Naive thymus-derived CD4-positive, alpha-beta T cell (primary cell): ENCODE measurements at places on chromosomes 5 and 9. TPM values are rescaled to one million over a fixed set of nuclear protein-coding genes. Genes with fewer than 3 reads are reported as not detected.

SOWAHA gene
- not detected for polyA plus RNA-seq

SPAAR gene
- polyA plus RNA-seq: not detected

NTRK2 gene
- polyA plus RNA-seq: not detected

FLT4 gene
- polyA plus RNA-seq: 0.64 TPM

DDX4 gene
- not detected for polyA plus RNA-seq

TAS2R1 gene
- not detected for polyA plus RNA-seq

NKD2 gene
- polyA plus RNA-seq: not detected

GRCh38 chr5:38753776-38754175 is 92.0 kb upstream of the OSMR start:
- DNase-seq: no peak

DNA sequence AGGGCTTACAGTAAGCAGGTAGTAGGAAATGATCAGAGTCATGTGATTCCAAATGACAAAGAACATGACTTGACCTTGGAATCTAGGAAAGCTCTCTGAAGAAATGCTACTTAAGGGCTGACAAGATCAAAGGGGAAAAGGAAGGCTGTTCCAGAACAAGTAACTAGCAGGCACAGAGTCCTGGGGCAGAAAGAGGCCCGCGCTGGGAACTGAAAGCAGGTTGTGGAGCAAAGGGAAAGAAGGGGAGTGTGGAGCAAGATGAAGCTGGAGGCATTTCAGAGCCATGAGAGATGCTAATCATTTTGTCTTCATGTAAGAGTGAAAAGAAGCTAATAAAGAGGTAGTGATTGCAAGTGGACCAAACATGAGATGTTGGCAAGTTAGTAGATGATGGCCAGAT is 397.5 kb downstream of the DTWD2 start:
- no peak for DNase-seq

DNA sequence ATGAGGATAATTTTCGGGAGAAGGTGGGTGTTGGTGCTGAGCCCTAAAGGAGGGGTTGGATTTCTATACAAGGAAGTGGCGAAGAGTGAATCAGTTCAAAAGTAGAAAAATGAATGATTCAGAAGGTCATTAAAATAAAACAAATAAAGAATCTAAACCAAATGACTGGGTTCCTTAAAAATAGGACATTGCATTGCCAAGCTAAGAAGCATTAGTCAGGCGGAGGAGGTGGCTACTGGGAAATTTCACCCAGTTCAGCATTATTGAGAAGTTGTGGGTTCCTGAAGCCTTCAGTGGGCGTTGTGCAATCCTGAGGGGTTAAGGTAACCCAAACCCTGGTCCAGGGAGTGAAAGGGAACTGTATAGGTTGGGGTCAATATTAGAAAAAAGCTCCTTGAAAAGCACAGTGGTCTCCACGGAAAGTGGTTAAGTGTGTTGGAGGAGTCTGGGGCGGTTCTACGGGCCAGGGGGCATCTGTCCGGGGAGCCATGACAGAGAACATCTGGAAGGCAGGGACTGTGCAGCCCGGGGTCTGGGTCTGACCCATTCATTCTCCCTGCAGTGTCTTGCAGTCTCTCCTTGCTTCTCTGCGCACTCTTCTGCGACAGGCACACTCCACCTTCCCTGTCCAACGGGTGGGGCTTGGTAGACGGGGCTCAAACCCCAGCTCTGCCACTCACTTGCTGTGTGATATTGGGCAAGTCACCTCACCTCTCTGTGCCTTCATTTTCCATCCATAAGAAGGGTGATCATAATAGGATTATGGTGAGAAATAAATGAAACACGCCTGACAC is 27.6 kb upstream of the DUSP1 start:
- no peak for DNase-seq

GRCh38 chr9:38385896-38386295 is 6.6 kb upstream of the ALDH1B1 start:
- DNase-seq: no peak

DNA sequence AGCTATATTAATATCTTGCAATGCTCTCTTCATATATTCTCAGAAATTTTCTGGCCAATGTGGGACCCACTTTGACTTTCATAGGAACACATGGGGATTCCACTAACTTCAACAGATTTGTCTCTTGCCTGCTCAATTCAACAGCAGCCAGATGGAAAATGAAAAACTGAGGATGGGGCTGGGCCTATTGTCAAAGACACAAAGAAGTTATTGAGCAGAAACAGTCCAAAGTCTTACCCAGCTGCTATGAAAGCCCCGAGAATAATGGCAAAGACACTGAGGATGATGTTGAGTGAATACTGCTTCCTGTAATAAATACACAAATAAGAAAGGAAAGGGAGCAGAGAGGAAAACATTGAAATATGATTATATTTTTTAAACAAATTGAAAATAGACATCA is 32.6 kb downstream of the SLC35D2 start:
- DNase-seq: no peak

DNA sequence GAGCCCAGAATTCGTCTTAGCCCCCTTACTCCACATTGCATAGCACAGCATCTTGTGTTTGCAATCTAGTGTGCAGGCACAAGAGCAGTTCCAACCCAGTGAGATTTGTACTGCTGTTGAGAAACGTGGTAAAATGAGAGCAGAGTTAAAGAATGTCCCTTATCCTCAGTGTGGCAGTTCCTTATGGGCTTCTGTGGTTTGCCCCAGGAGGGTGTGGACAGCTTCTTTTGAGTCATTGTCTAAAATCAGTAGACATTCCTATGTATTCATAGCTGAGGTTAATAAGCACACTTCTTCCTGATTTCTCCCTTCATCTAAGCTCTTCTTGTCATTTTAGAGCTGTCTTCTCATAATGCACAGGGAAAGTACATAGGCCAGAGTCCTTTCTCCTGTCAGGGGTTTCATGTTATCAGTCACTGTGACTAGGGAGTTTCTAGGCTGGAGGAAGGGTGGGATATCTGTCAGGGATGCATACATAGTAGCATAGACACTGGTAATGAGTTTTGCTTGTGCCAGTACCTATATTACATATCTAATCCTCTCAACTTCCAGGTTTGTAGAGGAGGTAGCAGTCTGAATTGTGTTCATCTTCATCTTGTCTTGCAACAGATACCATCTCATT is 2.0 kb upstream of the CAVIN4 start:
- no peak for DNase-seq

DNA sequence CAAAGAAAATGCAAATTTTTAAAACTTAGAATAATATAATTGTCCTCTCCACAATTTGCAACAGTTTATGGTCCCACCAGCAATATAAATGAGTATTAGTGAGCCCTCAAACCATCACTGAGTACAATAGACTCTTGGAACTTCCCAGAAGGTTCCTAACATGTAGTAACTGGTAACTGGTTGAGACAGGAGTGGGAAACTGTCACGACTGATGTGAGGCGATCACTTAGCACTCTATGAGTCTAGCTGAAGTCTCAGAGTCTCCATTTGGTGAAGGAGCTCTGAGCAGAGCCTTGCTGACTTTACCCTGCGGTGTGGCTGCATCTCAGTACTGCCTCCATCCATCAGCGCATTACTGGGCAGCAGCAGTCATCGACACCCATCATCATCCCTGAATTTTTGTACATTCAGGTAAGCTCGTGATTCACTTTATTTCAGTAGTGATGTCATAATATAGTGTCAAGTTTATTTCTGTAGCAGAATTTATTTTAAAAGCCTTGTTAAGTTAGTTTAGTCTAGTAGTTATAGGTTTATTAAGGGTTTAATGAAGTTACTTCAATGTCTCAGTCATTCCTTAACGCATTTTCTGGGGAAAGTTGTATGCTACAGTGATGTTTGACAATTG is 76.6 kb upstream of the ABCA1 start:
- no peak for DNase-seq

DNA sequence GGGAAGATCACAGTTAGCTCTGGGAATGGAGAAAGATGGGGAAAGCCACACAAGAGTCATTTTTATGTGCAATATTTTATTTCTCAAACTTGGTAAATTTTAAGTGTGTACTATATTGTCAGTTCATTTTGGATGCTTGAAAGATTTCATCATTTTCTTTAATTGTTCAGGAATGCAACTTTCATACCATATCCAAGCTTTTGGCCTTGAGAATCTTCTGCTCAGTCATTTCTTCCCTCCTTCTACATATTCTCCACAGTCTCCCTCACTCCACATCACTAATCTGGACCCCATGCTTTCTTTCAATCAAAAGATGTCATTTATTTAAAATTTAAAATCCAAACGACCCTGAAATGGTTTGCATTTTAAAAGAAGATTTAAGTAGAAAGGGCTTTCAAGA is 135.4 kb downstream of the FAM114A2 start:
- DNase-seq: no peak

- DNase-seq: no peak
These were observed 152.5 kb downstream of the DMRT2 start for GRCh38 chr9:1202512-1203280.

GRCh38 chr9:3868466-3868865 is 342.7 kb upstream of the RFX3 start:
- DNase-seq: no peak

- no peak for DNase-seq
These were observed 352.1 kb upstream of the CDH18 start for GRCh38 chr5:20340126-20340525.

GRCh38 chr5:72394688-72395087 is 74.5 kb downstream of the PTCD2 start:
- no peak for DNase-seq
